ENCODE measurements at places on chromosomes 5 and 9.

DNA sequence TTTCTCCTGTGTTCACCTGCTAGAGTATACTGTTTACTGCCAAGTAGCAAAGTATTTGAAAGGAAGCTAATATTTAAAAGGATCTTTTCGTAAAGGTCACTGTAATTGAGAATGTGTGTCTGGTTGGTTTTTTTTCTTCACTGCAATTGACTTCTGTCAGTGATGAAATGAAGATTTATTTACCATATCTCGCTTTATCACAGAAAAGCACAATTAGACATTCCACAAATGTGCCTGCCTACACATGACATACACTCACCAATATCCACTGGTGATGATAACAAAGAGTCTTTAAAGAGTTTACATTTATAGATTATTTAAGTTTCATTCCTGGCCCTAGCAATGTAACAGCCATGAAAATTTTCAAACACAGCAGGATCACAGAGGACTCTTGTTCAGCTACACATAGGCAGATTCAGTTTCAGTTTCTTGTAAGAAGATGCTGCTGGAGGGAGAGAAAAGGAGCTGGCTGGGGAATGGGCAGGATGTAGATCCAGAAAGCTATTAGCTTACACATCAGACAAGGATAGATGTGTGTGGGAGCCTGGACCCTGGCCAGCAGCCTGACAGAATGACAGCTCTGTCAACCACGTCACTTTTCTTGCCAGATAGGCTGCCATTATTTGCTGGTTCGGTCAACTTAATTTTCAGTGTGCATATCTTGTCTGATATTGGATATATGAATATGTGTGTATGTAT is 104.0 kb downstream of the GDNF start:
- DNase-seq, result no peak

DNA sequence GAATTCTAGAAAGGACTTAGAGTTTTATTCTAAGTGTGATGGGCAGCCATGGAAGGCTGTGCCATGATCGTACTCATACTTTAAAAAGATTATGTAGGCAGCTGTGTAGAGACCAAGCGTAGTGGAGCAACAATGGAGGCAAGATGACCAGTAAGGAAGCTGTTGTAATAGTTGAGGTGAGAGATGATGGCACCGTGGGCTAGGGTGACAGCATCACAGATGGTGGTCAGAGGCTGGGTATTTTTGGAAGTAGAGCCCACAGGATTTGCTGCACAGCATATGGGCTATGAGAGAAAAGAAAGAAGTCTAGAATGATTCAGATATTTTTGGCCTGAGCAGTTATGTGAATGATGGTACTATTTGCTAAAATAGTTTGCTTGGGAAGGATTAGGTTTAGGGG is 7.7 kb downstream of the ARHGAP26 start:
- DNase-seq, result no peak

DNA sequence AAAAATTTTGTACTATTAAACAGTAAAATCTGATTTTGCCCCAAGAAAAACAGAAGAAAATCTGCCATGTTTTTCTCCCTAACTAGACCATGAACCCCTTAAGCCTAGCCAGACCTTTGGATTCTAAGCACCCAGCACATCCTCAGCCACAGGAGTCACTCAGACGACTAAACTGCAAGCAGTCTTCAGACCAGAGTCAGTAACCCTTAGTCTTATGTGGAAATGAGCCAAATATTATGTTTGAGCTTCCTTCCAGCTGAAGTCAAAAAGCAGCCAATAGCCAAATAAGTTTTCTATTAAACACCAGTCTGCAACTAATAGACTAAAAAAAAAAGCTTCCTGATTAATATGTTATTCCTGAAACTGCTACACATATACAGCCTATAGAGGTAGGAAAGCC is 47.4 kb downstream of the GOLPH3 start:
- no peak for DNase-seq

- no peak for DNase-seq
These were observed 16.2 kb upstream of the ERAP1 start for GRCh38 chr5:96823900-96824380.

DNA sequence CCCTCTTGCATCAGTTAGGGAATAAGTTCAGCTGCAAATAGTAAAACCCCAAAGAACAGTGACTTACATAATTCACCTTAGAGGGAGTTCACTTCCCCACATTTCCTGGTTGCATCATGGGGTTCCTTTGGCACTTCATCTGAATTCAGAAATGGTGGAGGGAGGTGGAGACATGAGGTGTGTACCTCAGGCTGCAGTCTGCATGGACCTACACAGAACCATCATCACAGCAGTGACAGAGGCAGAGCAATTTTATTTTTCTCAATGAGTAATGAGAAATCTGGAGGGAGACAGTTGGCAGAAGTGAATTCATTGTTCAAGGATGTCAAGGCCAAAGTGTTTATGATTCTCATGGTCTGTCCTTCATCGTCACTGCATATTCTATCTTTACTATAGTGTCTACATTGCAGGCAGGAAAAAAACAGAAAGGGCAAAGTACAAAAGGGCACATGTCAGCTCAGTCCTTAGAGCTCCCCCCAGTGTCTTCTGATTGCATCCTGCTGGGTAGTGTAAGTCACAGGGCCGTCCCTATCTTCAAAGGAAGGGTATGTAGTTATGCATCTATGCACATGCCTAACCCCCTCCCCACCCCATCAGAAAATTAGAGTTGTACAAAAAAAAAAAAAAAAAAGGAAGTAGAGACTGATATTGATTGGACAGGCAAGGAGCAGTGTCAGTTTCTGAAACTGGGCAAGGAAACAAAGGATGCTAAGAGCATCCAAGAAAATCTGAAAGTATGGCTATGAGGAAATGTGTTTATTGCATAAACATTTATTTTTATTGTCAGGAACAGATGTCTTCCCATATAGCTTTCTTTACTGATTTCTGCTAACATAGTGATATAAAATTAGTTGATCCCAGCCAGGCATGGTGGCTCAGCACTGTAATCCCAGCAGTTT is 132.7 kb upstream of the APC start:
- DNase-seq, result no peak

DNA sequence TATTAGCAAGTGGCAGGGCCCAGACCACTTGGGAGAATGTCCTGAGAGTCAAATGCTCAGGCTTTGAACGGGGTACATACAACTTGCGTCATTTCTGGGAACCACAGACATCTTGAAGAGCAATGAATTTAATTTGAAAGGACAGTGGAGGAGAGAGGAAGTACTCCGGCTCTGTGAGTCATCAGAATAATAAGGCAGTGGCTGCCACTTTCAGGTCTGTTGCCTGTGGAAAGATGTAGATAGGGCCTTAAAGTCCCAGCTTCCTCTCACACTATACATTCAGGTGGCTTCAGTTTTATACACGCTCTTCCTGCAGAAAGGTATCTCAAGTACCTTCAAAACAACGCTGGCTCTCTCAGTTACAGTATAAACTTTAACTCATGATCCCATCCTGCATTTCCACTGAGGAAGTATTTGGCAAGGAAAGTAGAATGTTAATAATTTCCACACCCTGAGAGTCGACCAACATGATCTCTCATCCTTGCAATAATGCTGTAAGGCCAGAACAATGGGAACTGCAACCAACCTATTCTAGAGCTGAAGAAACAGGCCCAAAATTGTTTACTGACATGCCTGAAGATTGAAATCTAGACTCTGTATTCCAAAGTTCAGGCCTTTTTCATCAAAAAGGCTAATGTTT is 6.8 kb upstream of the PRUNE2 start:
- DNase-seq, result no peak

GRCh38 chr5:173618927-173619519 is 2.6 kb upstream of the BOD1 start:
- peak; percentile 32 for DNase-seq

DNA sequence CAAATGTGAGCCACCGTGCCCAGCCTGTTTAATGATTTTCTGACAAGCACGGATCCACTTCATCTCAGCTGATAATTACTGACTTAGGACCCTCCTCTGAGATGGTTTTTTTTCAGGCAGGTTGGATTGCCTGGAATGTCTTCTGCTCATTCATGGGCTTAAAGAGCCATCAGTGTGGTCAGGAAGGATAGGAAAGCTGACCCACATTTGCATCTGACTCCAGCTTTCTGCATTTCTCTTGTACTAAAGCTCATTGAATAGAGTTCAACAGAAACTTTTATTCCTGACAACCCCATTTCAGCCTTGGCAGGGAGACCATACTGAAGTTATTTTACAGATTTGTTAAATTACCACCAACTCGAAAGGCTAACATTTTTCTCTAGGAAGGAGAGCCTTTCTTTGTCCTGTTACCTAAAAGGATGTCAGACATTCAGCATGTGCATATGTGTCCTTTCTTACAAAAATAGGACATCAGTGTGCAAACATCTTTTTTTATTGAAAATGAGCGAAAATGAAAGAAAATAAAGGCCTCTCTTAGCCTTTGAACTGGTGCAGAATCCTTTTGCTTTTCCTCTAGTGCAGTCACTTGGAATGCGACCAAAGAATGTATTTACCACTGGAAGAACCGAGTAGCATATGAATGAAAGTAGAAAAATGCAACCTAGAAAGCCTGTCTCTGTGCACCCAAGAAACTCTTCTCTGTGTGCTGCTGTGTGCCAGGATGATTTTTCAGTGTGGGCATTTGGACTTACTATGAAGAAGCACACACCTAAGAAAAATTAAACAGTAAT is 26.6 kb downstream of the ADCY2 start:
- DNase-seq, result peak; percentile 69

DNA sequence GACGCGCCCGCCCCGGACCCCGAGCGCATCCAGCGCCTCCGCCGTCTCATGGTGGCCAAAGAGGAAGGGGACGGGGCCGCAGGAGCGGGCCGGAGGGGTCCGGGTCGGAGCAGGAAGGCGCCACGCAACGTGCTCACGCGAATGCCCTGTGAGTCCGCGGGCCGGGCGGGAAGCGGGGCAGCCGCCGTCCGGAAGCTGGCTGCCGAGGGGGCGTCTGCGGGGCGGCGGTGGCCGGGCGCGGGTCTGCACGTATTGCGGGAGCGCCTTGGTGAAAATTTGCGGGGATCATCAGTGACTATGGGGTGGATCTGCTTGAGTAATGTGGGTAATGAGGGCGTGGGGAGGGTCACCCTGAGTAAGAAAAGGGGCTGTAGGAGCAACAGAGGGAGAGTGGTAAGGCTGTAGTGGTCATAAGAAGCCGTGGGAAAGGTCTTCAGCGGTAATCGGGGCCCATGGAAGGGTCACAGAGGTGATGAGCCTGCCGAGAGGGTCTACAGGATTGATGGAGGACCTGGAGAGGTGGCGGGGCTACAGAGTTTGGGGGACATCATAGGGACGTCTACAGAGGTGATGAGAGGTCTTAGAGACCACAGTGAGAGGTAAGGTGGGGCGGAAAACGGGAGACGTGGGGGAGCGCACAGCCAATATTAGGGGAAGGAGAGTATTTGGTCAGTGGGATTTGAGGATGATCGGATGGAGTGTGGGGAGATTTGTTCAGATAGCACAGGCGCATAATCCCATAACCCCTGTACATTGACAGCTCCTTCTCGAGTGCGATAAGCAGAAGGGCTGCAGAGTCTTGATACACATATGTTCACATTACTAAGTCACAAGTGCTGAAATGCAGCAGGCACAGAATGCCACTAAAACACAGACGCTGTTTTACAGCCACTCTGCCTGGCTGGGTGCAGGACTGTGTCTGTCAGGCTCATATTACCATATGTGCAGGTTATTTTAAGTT is 819 bp downstream of the LSM11 start:
- DNase-seq, result no peak

GRCh38 chr9:75087824-75088645 is at the start of the genes NMRK1 and OSTF1:
NMRK1 (minus strand) TSS chr9:75088155; CDS start chr9:75083115, 5,040 bp downstream.
OSTF1 (plus strand) TSS chr9:75088514; CDS start chr9:75088693, 179 bp downstream.
- peak; percentile 90 for DNase-seq

DNA sequence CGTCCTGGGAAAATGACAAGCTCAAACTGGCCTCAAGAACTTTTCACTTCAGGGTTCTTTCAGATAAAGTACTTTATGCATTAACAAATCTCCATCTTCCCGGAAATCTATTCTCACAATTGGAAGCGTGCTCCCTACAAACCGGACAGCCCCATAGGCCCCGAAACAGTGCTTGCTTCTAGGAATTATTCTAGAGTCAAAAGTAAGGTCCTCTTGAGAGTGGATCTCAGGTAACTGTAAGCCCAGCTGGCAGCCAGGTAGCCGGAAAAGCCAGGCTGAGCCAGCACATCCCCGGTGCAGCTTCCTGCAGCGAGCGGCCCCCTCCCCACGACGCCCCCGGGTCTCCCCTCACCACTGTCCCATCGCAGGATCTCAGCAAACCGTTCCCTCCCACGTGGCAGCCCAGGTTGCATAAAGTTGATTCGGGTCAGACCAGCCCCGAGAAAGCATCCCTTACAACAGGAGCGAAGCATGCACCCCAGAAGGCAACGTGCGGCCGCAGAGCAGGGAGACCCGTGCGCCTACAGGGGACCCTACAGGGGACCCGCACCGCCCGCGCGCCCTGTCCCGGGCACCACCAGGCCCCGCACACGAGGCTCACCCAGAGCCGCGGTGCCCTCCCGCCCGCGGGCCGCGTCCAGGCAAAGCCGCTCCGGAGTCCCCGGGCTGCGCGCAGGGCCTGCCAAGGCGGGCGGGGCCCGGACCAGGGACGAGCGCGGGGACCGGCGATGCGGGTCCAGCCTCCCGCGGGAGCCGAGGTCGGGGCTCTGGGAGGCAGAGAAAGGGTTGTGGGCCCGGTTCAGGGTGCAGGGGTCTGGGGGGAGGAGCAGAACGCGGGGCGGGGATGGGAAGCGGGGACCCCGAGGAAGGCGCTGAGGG is 920 bp downstream of the LPCAT1 start:
- DNase-seq, result no peak

- DNase-seq, result no peak
These were observed 10.6 kb downstream of the PRDM6 start for GRCh38 chr5:123099514-123100151.

DNA sequence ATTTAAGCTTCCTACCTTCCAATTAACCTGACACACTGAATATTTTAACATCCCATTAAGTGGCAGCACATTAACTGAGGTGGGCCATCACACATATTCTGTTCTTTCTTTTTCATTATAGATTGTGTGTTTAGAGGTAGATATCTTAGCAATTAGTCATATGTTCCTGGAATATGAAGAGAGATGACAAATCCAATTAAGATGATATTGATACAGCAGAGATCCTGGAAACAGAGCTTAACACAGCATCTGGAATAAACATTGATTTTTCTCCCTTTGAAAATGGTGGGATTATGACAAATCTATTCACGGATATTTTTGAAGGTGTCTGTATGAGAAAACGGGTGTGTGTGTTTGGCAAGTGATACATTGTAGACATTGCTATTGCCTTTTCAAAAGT is 448.0 kb downstream of the CDH10 start:
- DNase-seq, result no peak

DNA sequence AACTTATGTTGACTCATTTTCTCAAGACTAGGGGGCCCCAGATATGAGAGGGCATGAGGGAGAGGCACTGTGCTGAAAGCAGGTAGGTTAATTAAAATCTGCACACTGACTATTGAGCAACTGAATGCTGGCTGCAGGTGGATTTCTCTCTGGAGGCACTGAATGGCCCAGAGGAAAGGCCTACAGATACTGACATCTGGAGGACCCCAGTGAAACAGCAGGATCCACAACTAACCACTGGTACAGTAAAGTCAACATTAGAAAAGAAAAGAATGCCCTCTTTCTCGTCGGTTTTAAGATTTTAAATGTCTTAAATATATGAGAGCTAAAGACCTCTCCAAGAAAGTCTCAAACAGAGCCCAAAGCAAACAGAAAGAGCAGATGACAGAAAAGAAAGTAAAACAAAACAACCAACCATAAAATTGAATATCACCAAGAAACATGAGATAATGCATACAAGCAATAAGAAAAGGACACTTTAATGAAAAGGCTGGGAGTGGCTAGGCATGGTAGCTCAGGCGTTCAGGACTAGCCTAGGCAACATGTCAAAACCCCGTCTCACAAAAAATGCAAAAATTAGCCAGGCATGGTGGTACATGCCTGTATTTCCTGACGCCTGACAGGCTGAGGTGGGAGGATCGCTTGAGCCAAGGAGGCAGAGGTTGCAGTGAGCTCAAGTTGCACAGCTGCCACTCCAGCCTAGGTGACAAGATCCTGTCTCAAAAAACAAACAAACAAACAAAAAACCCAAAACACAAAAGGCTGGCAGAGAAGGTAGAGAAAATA is 43.3 kb downstream of the PUM3 start:
- DNase-seq, result no peak

All from NT2/D1 (cell line).